ENCODE measurements at places on chromosomes 2 and 18.

GRCh38 chr18:2191180-2191790 lies 380.0 kb downstream of the METTL4 start:
- no peak for DNase-seq

DNA sequence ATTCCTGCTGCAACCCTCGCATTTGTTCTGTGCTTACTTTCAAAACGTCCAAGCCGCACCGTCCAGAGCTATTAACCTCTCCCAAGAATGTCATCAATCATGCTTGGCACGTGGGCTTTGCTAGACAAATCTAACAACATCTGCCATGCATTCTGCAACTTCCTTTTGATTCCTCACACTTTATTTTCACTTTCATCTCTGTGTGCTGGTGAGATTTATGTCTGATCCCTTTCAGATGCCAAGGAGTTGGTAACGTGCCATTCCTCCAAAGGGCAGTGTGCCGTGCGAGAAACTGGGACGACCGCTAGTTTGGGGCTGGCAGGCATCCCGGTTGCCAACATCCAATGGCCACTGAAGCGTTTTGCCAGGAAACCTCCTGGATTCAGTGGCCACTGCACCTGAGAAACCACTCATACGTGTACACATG lies 230.0 kb upstream of the PARD3B start:
- no peak for DNase-seq

GRCh38 chr2:100940766-100941645 lies 61.1 kb upstream of the RPL31 start:
- DNase-seq = no peak

- no peak for DNase-seq
These were observed 3.4 kb upstream of the PAX8 start for GRCh38 chr2:113281910-113282746.

- no peak for DNase-seq
These were observed 123.3 kb downstream of the TTN start for GRCh38 chr2:178683877-178684276.

GRCh38 chr18:3552305-3552704 lies 102.3 kb downstream of the TGIF1 start:
- no peak for DNase-seq

DNA sequence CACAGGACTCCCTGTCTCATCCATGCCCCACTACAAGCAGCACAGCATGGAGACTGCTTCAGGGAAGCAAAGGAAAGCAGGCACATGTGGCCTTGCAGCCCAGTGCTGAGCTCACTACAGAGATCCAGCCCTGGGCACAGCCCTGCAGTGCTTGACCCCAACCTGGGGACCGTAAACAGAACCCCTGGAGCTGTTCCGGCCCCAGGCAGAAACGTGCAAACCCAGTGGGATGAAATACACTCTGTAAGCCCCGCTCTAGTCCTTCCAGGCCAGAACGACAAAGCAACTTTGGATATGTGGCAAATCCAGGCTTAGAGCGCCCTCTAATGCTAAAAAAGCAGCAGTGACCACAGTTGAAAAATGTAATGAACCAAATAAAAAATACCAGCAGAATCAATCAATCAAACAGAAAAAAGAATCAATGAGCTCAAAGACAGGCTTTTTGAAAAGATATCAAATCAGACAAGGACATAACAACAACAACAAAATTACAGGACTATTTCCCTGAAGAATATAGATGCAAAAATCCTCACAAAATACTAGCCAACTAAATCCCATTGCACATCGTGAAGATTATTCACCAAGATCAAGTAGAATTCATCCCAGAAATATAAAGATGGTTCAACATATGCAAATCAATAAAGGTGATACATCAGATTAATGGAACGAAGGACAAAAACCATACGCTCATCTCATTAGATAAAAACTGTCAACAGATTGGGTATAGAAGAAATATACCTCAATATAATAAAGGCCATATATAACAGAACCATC lies 45.6 kb downstream of the ZNF519 start:
- peak; percentile 30 for DNase-seq

DNA sequence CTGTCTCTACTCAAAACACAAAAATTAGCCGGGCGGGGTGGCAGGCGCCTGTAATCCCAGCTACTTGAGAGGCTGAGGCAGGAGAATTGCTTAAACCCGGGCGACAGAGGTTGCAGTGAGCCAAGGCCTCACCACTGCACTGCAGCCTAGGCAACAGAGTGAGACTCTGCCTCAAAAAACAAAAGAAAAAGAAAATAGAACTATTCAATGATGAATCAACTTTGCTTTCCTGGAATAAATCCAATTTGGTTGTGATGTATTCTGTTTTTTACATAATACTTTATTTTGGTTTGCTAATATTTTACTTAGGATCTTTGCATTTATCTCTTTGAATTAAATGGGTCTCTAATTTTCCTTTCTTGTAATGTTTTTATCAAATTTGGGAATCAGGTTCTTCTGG lies 86.3 kb upstream of the MBOAT2 start:
- DNase-seq = no peak

DNA sequence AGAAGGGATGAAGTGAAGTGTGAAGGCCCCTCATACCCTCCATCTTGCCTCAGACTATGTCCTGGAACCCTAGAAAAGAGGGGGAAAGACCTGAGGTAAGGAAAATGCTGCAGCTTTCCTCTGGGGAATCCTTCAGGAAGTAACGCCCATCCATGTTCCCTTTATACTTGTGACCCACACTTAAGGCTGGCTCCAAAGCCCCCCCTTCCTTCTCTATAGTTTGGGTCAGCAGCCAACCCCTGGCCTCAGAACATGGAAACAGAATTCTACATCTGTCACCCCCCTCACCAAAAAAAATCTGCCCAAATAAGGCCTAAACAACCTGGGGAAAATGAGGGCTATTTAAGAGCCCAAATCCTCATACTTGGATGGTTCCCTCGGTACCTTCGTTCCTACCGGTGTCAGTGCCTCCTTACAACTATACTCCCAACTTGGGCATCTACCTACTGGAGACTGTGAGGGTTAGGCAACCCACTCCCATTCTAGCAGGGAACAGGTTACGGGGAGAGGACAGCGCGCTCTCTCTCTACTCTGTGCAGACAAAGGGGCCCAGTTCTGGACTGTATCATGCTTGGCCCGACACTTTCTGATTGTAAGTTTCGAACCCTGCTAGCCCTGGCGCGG lies 689 bp downstream of the OST4 start:
- no peak for DNase-seq

DNA sequence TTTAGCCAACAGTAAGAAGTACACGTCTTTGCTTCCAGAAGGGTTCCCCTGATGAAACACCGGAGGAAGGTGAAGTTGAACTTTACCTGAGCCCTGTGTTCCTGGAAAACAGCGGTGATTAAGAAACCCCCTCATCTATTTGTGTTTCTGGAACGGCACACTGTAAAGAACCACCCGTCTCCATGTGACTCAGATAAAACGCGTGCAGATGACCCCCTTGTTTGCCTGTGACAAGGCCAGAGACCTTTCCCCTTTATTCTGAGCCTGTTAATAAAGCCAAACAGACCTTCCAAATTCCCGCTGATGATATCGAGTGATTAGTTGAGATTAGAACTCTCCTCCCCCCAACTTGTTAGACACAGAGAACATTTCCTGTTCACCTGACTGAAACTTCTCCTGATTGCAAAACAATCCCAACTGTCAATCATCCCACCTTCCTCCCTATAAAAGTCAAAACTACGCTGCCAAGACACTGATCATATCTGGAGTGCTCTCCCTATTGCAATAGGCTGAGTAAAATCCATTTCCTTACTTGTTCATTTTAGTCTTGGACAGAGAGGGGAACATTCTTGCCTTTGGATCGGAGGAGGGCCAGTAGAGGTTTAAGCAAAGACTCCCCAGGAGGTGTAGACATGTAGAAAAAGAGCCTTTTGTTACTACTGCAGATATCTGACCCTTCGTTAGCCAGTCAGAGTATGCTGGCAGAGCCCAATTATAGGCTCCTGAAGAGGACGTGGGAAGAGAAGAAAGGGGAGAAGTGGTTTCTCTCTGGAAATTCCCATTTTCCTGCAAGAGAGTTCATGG lies 914 bp upstream of the IWS1 start:
- DNase-seq = peak; percentile 42

- no peak for DNase-seq
These were observed 738.7 kb downstream of the EPHA4 start for GRCh38 chr2:220833446-220833845.

DNA sequence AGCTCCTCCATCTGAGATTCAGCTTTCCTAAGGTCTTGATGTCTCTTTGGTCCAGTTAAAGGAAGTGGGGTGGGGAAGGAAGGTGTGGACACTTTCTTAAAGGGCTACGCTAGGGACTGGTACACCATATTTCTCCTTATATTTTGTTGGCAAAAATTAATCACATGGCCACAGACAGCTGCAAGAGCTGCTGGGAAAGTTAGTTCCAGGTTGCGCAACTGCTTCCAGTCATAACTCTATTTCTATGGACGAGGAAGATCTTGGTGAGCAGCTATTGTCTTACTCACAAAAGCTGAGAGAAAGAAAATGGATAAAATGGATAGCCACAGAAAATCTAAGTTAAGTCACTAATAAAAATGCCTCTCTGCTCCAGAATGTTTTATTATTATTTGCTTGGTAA lies 60.7 kb upstream of the PPM1B start:
- DNase-seq = no peak

- DNase-seq = no peak
These were observed 105.0 kb upstream of the SMAD7 start for GRCh38 chr18:49055754-49056172.

DNA sequence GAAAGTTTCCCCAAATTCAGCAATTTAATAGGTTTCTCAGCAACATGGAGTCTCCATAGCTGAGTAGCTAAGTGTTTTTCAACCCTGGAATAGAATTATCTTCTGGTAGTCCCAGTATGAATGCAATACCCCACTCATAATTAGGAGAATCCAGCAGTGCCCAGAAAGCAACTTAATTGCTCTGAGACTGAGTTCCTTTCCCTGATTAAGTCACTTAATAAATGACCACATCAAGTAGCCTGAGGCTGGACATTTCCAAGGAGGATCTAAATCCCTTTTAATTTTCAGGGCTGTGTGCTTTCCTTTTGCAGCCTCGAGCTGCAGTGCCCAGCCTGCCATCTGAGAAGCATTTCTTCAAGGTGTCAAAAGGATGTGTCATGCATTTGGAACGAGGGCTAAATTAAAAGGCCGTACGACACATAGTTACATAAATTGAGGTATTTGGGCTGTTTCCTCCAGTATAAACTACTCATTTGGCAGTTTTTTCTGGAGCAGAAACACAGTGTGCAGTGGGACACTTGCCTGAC lies 17.7 kb upstream of the SIX2 start:
- no peak for DNase-seq

DNA sequence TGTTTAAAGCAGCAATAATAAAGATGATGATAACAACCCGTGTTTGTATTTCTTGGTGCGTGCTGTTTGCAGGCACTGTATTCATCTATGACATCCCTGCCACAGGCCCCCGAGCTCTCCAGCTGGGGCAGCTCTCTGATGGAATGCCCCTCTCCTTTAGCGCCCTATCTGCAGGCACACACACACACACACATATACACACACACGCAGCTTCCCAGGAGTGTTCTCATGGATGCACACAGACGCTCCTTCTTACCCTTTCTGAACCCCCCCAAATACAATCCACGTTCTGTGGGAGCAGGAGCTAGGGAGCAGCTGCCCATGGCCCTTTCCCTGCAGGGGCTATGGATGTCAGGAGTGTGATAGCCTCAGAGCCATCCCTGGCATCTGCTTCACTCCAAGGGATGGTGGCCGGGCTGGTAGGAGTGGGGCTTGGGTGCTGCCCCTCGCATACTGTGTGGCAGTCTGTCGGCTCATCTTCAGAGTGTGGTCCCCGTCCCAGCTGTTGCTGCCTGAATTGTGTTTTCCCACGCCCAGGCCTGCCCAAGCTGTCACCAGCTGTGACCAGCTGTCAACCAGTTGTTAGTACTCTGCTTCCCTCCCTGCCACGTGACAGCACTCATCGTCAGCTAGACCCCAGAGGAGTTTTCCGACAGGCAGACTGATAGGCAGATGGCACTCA lies 50.8 kb upstream of the MYCN start:
- no peak for DNase-seq

DNA sequence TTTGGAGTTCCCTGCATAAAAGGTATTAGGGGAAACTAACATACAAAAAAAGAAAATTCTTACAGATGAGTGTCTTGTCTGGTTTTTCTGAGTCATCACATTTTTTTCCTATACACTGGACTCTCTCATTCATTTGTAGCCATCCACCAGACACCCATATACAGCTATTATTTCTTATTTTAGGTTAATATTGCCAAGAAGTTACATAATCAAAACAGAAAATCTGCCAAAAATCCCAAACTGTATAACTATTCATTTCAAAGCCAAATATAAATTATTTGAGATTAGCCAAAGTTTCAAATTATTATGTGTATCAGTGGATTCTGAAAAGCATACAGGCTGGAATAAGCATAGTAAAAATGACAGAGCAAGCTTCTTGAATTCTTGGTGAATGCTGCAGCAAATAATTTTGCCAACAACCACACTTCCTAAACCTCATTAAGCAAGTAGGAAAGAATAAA lies 191.2 kb downstream of the NCKAP5 start:
- DNase-seq = no peak

DNA sequence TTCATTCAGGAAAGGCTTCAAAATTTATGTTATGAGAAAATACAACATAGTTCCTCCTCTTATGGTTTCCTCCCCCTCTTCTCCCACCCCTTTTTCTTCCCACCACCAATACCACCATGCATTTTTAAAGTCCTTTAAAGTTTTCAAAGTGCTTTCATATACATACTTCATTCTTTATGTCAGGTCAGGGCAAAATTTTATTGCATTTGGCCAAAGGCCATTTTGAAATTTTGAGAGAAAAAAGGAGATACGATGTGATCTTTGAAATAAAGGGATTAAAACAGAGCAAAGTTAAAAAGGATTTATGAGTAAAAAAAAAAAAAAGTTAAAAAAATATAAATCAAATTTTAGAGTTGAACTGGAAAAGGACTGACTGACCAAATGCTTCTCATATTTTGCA lies 792.5 kb upstream of the FANCL start:
- no peak for DNase-seq

- no peak for DNase-seq
These were observed 302.8 kb downstream of the PTGR3 start for GRCh38 chr18:74906184-74906583.

- DNase-seq = no peak
These were observed 1.3 kb downstream of the EVX2 start for GRCh38 chr2:176082525-176082823.

- DNase-seq = peak; percentile 44
These were observed 34.5 kb downstream of the RPL31 start for GRCh38 chr2:101036562-101036961.

- DNase-seq = no peak
These were observed 99.8 kb downstream of the SEPTIN10 start for GRCh38 chr2:109513749-109514588.

DNA sequence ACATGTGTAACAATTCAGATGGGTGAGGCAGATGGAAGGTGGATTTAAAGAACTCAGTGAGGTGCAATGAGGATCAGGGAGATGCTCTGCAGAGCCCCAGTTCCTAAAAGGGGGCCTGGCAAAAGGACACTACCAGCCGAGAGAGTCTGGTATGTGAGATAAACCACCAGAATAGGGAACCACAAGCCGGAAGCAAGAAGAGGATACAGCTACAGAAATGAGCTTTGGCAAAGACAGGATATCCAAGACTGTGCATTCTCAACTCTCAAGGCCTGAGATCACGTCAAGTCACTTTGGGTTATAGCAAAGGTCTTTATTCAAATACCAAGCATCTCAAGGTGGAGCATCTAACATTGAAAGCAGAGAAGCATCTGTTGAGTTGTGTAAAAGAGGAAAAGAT lies 293.5 kb downstream of the ARHGAP15 start:
- DNase-seq = no peak

GRCh38 chr18:31783059-31783458 lies 22.4 kb upstream of the SLC25A52 start:
- DNase-seq = no peak
